ENCODE measurements at places on chromosomes 7 and 10.

GRCh38 chr7:125661677-125662076 is 732.1 kb upstream of the POT1 start:
- DNase-seq = no peak

DNA sequence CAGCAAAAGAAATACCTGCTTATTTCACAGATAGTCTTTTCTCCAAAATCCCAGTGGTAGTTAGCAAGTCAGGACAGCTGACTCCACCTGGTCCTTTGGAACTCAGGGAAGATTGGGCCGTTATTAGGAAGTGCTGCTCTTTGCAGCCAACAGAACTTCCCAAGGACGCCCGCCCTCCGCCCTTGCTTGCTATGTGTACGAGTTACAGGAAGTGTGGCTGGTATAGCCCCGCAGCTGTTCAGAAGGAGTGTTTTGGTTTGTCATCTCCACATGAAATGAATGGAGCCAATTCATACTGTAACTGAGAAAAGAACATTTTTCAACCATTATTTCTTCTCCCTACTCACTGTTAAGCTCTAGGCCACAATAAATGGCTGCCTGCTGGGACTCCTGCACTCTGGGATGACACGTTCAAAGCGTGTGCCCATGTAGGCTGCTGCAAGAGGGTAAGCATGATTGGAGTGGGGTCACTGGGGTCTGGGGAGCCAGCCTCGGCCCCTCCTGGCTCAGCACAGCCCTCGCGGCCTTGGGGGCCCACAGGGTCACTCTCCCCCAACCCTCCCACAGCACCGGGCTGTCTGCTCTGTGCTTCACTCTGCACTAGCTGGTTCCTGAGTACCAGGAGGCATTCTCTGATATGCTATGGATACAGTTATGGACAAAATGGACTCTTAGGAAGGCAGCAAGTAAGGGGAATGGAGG is 244.0 kb downstream of the EBF3 start:
- DNase-seq = no peak

GRCh38 chr7:32673275-32673983 is 178.1 kb downstream of the AVL9 start:
- no peak for DNase-seq

- DNase-seq = no peak
Measured at GRCh38 chr7:64581926-64582894, 19.3 kb upstream of the ZNF680 start.

DNA sequence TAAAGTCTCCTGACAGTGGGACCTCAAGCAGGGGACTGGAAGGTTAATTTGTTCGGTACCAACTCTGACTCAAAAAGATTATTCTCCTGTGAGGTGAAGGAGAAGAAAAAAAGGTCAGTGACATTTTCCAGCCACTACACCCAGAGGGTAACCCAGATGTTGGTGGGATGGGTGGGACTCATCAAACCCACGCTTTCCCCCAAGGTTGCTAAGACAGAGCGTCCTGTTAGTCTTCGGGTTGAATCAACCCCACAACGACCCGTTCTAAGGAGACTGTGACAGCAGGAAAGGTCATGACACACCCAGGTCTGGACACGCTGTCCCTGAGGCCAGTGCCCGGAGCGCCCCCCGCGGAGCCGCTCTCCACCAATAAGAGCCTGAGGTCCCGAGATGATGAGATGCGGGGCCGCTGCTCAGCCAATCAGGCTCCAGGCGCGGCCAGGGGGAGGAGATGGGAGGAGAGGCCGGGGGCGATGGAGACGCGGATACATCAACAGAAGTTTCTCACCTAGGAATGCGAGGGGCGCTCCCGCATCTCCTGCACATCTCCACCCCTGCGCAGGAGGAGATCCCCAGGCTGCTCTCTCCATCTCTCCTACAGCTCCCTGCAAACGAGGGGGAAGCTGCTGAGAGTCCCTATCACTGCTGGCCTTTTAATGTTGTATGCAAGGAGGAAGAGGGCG is at the start of gene WNT16:
Gene WNT16 (plus strand): TSS at position 493 of the 683 bp plus-strand sequence. CDS start 293 bp downstream, outside the sequence.
- no peak for DNase-seq

DNA sequence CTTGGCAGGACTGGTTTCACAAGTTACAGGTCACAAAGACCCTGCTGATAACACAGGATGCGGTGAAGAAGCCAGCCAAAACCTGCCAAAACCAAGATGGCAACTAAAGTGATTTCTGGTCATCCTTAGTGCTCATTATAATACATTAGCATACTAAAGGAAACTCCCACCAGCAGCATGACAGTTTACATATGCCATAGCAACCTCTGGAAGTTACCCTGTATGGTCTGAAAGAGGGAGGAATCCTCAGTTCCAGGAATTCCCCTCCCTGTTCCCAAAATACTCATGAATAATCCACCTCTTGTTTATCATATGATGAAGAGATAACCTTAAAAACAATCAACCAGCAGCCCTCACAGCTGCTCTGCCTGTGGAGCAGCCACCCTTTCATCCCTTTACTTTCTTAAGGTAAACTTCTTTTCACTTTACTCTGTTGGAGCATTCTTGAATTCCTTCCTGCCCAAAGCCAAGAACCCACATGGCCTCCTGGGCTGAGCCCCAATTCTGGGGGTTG is 21.9 kb downstream of the DPY19L1 start:
- DNase-seq = no peak

DNA sequence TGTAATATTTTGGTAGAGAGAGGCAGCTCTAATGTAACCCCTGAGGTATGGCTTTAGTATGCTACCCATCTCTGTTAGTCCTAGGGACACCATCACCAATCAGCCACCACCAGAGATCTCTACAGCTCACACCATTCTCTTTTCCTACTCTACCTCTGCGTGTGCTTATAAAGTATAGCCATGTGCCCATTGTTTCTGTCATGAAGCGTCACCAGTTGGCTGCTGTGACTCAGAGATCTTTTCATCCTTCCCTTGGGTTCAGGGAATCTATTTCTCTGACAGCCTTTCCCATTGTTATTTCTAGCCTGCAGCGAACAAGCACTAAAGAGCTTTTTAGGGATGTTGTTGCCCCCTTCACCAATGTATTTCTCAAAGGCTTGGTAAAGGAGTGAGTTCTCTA is 103.3 kb downstream of the TPST1 start:
- no peak for DNase-seq

GRCh38 chr7:55590517-55591281 is 18.4 kb upstream of the VOPP1 start:
- no peak for DNase-seq

GRCh38 chr7:156818133-156818532 is 74.8 kb downstream of the LMBR1 start:
- no peak for DNase-seq

DNA sequence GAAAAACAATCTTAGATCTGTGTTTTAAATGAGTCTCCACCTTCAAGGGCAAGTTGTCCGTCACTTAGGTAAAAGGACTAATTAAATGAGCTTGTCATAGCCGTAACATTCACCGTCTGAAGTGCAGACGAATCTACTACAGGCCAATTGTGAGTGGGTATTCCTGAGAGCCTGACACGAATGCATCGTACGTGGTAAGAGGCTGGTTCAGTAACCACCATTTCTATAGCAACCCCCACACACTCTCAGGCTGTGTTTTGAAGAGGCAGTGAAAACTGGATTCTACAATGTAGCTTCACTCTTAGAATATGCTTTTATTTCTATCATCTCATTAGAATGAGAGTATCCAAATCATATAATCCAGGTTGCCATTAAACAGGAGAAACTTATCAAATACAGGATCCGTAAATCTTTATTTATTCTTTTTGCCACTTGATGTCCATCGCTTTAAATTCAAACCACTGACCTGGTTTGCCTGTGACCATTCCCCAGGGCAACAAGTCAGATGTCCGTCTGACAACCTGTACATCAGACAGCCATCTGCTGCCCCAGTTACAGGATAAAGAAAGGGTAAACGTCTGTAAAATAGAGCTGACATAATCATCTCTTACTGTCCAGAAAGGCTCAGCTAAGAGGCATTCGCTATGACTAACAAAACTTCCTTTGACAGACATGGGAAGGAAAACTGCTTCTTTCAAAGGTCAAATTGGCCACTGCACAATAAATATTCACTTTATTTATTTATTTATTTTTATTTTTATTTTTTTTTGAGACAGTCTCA is 70.3 kb upstream of the NMT2 start:
- DNase-seq = peak; percentile 6

DNA sequence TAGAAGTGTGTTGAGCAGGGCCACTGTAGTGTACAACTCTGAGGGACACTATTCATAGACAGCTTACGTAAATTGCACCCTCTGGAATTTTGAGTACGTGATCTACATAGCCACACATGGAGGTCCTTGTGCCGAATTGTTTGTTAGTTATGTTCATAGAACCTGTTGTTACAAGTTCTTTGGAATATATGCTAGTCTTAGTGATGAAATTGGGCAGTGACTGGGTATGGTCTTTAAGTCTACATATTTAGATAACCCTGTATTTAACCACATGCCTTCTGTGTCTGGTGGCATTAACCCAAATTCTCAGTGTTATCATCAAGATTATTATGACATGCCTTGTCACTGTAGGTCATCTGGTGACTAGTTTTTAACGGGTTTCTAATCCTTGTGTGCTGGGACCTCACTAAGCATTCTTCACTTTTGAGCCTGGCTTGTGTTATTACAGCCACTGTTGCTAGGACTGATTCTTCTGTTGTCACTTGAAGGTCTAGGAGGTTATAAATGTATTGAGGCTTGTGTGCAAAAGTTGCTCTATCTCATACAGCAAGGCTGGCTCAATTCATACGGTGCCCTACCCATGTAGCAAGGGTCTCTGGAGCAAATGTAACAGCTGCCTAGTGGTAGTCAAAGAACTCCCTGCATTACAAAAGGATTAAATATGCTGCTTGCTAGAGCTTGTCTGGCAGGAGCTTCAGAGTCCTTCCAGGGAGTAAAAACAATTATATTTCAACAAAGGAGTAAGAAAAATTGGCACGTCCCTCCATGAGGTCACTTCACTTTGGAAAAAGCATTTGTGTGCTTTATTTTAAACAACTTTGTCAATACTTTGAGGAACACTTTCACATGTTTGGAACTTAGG is 65.4 kb downstream of the CDK14 start:
- no peak for DNase-seq

DNA sequence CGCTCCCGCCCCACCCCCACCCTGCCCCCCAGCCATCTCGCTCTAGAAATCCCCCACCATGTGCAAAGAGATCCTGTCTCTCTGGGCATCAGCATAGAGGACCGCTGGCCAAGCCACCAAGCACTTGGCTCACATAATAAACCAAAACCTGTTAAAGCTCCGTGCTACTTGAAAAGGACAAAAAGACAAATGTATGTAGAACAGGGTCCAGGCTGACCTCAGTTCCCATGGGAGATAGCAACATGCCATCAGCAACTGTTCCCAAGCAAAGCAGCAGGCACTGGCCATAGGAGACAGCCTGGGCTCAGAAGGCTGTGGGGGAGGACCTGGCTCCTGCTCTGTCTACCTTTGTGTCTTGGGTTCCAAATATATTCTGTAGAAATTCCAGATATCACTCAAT is 38.4 kb upstream of the GDF10 start:
- no peak for DNase-seq

- DNase-seq = no peak
Measured at GRCh38 chr7:149720372-149721083, 52.9 kb downstream of the ZNF467 start.

GRCh38 chr10:34187201-34187600 is 627.9 kb downstream of the PARD3 start:
- no peak for DNase-seq

DNA sequence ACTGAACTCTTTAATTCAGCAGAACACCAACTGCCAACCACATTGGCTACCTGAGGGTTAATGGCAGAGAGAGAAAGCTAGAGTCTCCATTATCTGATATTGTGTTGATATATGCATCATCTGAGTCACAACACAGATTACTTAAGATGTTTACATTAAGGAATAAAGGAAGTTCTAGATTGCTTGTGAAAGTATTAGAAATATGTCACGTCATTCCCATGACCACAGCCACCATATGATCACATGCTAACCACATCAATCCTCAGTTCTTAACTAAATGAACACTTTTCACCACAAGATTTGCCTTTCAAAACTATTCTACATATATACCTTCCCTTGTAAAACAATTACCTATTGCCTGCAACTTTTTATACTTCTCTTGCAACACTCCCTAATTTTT is 337.9 kb downstream of the FGFR2 start:
- no peak for DNase-seq

GRCh38 chr7:53426145-53426750 is 390.8 kb downstream of the POM121L12 start:
- DNase-seq = no peak

GRCh38 chr7:105650382-105650970 is 69.2 kb upstream of the EFCAB10 start:
- no peak for DNase-seq

- DNase-seq = no peak
Measured at GRCh38 chr10:80158126-80158525, 25.6 kb downstream of the PLAC9 start.

DNA sequence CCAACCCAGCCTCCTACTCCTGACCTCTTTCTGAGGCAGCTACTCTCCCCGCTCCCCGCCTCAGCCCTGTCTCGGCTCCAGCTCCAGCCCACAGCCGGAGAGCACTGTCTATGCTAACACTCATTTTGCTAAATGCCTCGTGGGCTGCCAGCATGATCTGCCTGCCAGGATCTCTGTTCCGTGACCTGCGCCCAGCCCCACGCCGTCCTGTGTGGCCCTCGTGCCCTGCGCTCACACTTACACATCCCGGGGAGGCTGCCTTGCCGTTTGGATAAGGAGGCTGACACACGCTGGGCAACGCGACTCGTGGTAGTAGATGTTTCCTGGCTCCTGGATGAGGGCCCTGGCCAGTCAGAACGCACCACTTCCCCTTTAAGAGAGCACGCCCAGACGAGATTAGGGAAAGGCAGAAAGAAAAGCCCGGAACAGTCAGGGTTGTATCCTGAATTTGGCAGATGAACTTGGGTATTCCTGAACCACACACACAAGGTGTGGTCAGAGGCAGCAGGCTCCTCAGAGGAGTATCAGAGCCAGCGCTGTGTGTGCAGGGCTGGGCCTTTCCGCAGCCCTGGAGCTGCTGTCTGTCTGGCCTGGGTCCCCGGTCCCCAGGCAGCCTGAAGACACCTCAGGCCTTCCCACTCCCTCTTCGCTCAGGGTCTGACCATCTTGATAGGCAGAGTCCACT is 97.7 kb upstream of the EFCAB10 start:
- DNase-seq = no peak

DNA sequence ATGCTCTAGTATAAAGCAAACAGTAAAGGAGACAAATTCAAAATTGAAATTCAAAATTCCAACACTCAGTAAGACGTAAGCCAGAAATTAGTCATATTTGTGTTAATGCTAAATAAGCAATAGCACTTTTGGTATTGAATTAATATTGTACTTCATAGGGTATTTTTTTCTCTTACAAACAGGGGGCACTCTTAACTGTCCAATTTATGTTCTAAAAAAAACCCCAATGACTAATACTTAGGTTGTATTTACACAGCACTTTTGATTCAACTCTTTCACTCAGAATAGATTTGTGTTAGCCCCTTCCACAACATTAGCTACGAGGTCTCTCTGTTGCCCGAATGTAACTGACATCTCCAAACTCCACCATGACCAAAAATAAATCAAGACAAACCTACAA is 284.9 kb upstream of the COBL start:
- DNase-seq = no peak

GRCh38 chr7:39360766-39361165 is 205.4 kb upstream of the YAE1 start:
- no peak for DNase-seq

GRCh38 chr7:121228779-121229178 is 100.0 kb upstream of the WNT16 start:
- no peak for DNase-seq

GRCh38 chr10:43698156-43698555 is 49.5 kb upstream of the ZNF32 start:
- no peak for DNase-seq

GRCh38 chr10:78365694-78366093 is 332.0 kb downstream of the RPS24 start:
- no peak for DNase-seq
